ENCODE measurements at places on chromosomes 16 and 17. TPM values are rescaled to one million over a fixed set of nuclear protein-coding genes. Genes with fewer than 3 reads are reported as not detected.

The ITGAD gene
- total RNA-seq = 0.28 TPM

DNA sequence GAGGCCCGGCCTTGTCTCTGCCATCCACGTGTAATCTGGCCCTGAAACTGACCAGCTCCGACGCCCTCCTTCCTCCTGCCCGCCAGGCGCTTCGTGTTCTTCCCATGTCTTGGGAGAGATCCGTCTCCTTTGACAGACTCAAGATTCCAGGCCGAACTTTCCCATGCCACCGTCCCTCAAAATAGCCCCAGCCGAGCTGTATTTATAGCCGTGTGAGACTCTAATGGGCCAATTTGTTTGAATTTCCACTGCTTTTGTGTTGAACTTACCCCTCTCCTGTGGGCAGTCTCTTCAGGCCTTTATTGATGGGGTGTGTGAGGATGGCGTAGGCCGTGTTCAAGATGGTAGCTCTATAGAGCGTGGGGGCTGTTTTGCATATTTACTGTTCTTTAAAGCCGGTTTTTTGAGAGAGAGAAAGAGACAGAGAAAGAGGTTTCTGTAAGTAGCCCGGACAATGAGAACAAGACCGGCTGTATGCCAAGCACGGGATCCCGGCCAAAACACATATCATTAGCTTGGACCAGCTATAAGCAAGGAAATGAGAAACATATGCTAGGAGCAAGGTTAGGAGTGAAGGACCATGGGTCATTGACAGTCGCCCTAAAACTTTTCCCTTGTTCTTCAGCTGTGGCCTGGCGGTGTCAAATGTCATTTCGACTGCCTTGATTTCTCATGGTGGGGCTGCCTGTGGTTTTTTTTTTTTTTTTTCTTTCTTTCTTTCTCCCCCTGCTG is 124.5 kb upstream of the ZFHX3 start:
- DNase-seq = no peak

The TAC4 gene
- total RNA-seq = not detected

DNA sequence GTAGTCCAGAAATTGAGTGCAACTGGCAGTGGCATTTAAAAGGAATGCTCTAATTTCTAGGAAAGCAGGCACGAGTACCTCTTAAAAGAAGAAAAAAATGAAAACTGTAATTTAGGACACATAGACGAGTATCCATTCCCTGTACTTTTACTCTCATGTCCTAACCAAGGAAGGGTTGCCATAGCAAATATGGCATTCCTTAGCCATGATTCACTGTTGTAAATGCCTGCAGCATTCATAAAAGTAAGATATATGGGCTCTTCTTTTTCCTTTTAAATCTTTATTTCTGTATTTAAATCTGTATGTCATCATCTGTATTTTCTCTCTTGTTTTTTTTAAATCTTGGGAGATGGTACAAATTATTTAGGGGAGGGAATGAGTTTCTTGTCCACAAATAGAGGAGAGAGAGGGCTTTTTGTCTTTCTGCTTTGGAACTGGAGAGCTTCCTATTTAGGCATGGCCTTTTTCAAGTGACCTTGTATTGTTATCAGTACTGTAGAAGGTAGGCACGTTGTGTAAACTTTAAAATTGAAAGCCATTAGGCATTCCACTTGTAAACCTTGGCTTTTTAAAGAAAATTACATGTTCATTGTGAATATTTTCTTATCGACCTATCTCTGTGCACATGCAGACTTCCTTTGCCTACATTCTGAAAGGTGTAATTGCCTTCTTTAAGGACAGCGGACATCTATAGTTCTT is 50.0 kb downstream of the TENT4B start:
- no peak for DNase-seq

DNA sequence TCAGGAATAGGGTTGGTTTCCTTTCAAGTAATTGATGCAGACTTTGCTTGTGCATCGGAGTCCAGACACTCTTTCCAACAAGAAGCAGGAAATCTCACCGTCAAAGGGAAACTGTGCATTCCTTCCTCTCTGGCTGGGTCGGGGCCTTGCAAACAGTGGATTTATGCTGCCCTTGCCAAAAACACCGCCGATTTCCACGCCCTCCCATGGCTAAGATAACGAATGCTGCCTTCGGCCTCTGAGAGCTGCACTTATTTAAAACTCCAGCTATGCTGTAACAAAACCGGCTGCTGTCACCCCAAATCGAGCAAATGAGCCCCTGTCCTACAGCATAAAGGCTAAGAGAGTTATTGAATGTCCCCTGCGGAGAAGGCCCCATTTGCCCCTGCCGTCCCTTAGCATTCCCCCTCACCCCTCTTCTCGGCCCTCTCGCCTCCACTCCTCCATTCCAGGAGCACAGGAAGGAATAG is 275.5 kb upstream of the IRX5 start:
- no peak for DNase-seq

- DNase-seq = no peak
Observed at GRCh38 chr16:79573071-79573470, 27.5 kb downstream of the MAF start.

The KRTAP4-9 gene
- not detected for total RNA-seq

- no peak for DNase-seq
Observed at GRCh38 chr16:84759061-84759460, 59.3 kb downstream of the USP10 start.

GRCh38 chr16:10122546-10122945 is 59.7 kb downstream of the GRIN2A start:
- no peak for DNase-seq

The CES4A gene
- total RNA-seq = 13.5 TPM

DNA sequence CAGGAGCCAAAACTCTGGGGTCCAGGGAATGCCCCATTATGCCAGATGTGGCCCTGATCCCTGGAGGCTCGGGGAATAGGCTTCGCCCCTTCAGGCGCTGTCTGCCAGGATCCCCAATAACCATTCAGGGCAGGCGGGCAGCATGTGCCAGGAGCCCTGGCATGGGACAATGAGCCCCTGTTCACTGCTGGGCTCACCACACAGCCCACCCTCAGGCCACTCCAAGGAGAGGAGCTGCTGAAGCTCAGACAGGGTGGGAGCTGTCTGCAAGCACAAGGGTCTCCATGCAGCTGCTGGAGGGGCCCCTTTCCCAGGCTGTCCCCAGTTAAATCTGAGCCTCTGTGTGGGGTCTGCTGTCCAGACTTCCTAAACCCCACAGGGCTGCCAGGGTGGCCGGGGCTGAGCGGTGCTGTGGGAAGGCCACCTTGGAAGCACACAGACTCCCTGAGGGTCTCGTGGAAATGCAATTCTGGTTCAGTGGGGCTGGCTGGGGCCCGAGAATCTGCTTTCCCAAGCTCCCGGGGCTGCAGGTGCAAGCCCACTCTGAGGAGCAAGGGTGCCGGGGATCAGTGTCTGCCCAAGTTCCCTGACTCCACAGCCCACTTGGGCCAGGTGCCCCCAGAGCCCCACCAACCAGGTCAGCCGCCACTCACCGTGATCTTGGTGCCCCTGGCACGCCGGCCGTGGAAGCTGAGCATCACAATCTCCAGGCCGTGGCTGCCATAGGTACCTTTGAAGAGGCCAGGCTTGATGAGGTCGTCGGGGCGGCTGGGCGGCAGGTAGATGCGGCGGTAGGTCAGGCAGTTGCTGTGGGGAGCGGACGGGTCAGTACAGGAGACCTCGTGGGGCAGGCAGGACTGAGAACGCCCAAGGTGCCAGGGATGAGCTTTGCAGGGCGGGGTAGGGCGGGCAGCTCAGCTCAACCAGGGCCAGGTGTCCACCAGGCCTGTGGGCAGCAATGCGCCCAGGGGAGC is 17.7 kb upstream of the C16orf95 start:
- DNase-seq = no peak

- DNase-seq = no peak
Observed at GRCh38 chr17:36730857-36731490, 129.6 kb downstream of the MRM1 start.

The STH gene
- total RNA-seq = not detected

The ENPP7 gene
- not detected for total RNA-seq

The TEX19 gene
- not detected for total RNA-seq

The LITAF gene
- 69.8 TPM for total RNA-seq

DNA sequence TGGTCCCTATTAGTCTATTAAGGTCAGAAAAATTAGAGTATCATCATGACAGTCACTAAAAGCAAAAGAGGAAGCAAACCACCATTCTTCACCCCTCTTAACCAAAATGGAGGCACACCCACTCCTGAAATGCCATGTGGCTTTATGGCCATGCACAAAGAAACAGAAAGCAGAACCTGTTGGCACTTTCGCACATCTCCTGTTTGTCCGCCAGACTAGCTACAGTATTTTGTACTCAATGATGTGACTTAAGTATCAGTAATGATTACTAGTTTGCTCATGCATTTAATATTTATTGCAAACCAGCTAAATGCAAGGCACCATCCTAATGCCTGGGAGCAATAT is 70.2 kb upstream of the GNAO1 start:
- no peak for DNase-seq

GRCh38 chr17:74898376-74898946 is 5.0 kb upstream of the FADS6 start:
- DNase-seq = no peak

- DNase-seq = no peak
Observed at GRCh38 chr16:85455534-85455933, 157.6 kb upstream of the GSE1 start.

The BIRC5 gene
- 1.3 TPM for total RNA-seq

DNA sequence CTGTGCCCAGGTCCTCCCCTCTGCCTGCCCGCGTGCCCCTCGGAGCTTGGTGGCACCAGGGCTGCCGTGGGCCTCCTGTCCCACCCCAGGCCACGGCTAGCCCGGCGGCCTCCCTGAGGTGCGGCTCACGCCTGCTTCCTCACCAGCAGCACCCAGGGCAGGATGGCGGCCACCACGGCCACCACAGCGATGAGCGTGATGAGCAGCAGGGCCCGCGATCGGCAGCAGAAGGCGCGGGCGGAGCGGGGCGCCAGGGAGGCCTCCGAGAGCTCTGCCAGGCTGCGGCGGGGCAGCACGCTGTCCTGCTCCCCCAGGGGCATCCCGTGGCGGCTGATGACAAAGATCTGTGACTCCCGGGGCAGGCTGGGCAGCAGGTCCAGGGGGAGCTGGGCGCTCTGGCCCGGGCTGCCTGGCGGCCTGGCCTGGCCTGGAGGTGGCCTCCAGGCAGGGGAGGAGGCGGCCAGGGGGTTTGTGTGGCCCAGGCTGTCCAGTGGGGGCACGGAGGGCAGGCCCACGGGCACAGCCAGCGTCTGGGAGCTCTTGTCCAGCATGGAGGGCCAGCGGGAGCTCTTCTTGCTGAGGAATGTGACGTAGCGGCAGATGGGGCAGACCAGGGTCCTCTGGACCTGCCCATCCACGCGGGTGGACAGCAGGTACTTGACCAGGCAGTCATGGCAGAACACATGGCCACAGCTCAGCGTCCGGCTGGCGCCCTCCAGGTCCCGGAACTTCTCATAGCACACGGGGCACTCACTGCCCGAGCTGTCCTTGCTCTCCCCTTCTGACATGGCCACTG is 4.8 kb downstream of the RNF222 start:
- DNase-seq = no peak

GRCh38 chr16:84058664-84059063 is 16.1 kb upstream of the SLC38A8 start:
- DNase-seq = no peak

DNA sequence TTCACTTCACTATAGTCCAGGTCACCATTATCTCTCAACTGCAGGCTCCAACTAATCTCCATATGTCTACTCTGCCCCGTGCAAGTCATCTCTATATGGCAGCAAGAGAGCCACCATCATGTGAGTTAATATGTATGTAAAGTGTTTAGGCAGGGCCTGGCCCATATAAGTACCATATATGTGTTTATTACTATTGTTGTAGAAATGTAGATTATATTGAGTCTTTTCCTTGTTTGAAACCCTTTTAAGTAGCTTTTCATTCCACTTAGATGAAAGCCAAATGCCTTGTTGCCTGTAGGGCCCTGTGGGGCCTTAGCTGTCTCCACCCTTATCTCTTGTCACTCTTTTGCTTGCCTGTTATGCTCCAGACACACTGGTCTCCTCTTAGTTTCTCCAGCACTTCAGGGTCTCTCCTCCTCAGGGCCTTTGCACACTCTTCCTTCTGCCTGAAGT is 164.0 kb downstream of the PHKB start:
- DNase-seq = no peak

The TRIM65 gene
- 37.4 TPM for total RNA-seq

- DNase-seq = peak; percentile 42
Observed at GRCh38 chr16:30997725-30998711, 12.4 kb downstream of the STX1B start.

The CNTD1 gene
- total RNA-seq = 0.09 TPM

The VASN gene
- 22.4 TPM for total RNA-seq

- DNase-seq = no peak
Observed at GRCh38 chr16:86527366-86527765, 17.0 kb downstream of the FOXF1 start.

The MYADML2 gene
- not detected for total RNA-seq

DNA sequence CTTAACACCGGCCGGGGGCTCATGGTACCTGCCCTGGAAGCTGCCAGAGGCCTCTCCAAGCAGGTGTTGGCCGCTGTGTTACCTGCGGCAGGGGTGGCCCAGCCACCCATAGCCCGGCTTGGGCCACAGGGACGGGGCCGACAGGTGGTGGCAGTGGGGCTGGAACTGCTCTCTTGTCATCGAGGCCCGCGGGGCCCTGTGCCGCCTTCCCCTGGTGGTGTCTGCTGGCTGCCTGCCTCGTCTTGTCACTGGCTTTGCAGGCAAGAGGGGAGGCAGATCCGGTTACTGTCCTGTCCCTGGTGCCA is 27.1 kb downstream of the GSE1 start:
- DNase-seq = no peak

DNA sequence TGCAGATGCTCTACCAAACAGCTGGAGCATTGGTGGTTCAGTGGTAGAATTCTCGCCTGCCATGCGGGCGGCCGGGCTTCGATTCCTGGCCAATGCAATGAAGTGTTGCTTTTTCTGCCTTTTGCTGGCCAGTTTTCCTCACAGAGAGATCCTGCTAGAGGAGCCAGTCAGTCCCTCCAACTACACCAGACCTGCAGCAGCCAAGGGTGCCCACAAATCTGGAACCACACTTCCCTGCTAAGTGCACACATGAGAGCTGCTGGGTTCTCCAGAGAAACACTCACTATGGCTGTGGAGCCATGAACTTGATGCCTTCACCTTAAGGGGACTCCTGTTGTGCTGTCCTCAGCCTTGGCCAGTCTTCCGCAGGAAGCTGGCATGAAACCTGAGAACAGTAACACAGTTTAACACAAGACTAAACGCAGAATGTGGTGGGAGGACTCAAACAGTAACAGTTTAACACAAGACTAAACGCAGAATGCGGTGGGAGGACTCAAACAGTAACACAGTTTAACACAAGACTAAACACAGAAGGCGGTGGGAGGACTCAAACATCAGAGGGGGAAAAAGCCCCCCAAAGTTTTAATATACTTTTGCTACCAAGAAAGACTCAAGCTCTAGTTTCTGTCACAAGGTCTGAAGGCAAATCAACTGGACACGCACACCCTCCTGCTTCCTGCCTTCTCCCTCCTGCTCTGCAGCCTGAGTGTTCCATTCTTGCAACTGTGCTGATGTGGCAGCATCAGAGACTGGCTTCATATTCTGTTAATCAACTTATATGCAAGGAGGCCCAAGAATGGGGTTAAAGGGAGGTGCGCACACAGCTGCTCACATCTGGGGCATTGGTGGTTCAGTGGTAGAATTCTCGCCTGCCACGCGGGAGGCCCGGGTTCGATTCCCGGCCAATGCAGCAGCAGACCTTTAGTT is 12.0 kb downstream of the VAC14 start:
- peak; percentile 59 for DNase-seq

GRCh38 chr16:4313563-4314531 is 2.0 kb upstream of the GLIS2 start:
- no peak for DNase-seq

The TNFRSF17 gene
- not detected for total RNA-seq
